ENCODE measurements at places on chromosomes 2 and 18. TPM values are rescaled to one million over a fixed set of nuclear protein-coding genes. Genes with fewer than 3 reads are reported as not detected.

GRCh38 chr2:58515827-58516573, 274.9 kb upstream of the FANCL start:
- DNase-seq = no peak

The TTLL4 gene
- total RNA-seq = 49.6 TPM

- no peak for DNase-seq
Measured at GRCh38 chr2:128783896-128784295, 465.2 kb upstream of the HS6ST1 start.

The CFAP65 gene
- not detected for total RNA-seq

Measured in tibial nerve (tissue), 4 donors.